Vagina (tissue), 2 donors: ENCODE measurements at places on chromosomes 2 and 18.

DNA sequence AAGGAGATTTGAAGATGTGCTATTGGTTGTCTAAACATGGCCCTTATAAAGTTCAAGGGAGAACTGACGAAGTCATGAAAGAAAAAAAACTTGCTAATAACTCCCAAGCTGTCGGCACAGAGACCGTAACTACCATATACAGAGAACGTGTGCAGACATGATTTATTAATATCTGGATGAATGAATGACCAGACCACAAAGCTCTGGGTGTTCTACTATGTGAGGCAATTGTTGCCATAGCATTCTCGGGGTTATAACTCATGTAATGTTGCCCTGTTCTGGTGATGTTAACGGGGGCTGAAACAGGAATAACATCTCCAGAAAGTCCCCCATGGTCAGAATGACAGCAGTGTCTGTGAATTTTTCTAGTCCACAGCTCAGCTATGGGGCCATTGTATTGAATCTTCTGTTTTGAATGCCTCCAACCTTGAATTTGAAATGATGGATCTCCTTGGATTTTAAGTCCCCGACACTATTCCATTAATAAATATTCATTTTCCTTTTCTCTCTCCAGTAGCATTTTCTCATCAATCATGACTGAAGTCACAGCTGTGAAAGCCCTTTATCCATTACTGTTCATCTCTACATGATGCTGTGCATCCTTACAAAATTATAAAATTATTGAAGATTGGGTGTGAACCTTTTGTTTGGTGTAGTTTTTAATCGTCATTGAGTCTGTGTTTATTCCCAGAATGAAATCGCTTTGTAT lies 483.4 kb upstream of the KLHL29 start:
- DNase-seq: no peak

- no peak for DNase-seq
Measured at GRCh38 chr2:224034017-224034416, 5.1 kb downstream of the SERPINE2 start.

DNA sequence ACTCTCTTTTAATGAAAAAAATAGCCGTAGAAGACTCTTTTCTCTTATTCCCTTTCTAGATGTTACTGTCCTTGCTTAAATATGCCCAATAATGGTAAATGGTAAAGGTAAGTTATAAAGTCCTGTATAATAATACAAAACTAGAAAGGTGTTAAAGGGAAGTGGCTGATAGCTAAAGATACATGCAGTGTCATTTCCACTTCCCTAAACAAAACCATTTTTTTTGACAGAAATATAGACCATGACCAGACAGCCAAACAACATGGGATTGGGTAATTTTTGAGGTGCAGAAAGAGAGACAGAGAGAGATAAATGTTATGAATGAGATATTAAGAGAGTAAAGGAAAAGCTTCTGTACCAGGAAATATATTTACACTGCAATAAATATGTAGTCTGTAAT lies 731.7 kb upstream of the REG3G start:
- DNase-seq: no peak

DNA sequence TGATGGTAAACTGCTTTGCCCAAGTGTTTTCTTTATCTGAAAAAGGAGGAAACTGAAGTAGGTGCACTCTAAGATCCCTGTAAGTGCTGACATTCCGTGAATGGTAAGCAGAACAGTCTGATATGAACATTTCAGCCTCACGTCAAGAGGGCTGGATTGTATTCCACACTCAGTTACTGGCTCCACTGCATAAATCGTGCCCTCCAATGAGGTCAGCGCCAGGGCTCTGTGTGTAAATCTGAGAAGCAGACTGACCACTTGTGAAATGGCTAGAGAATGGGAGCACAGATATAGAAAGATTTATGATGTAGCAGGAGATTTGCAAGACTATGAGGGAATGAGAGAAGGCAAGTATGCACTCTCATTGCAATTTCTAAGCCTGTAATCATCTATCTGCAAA lies 153.0 kb downstream of the ICOS start:
- no peak for DNase-seq

GRCh38 chr2:128505150-128505490 lies 186.5 kb upstream of the HS6ST1 start:
- DNase-seq: no peak

GRCh38 chr2:189287982-189288521 lies 108.5 kb upstream of the COL5A2 start:
- DNase-seq: no peak

DNA sequence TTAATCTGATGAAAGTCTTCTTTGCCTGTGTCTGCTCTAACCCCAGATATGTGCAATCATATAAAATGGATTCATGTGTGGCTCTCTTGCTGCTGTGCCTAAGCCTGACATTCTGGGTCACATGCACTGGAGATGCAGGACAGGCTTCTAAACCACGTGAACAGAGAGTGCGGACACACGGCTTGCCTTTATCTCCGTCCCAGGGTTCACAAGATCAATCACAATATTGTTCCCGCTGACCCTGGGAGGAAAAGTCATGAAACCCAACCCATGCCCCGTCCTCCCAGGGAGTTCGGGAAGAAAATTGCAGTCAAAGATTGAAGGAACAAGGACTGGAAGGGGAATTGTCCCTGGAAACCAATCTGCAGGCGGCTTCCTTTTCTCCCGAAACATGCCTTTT lies 74.8 kb downstream of the VAPA start:
- no peak for DNase-seq

DNA sequence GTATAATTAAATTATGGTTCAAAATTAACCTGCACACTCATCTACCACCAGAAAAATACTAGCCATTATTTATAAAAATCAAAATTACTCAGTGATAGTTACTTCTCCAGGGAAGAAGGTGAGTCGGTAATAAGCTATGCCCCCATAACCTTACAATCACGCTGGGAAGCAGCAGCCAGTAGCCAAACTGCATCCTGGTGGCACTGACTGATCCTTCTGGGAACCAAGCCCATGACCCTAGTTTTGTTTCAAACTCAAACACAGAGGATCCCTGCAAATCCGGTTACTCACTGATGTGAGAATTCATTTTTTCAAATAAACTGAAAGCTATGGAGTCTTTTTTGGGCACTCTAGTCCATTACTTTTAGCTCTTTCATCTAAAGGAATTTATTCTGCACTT lies 88.2 kb upstream of the VWC2L start:
- no peak for DNase-seq

GRCh38 chr18:31500051-31500688 lies 2.2 kb downstream of the DSG2 start:
- no peak for DNase-seq

DNA sequence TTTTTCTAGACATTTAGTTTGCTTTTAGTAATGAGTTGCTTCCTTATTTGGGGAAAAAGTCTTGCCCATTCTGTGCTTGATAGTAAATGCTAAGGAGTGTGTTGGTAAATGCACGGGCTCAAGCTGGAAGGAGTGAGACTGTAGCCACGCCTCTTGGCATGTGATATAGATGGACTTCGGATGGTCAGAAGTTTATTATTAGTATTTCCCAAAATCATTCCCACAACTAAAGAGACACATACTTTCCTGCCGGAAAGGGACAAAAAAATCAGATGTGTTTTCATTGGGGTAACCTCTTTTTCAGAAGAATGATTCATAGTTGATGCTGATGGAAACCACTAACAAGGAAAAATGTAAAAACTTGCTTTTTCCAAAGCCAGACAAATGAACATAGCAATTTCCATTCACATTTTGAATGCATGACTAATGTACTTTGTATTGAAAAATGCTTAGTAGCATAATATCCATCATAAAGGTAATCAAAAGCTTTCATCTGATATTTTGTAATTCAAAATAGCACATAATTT lies 133.2 kb downstream of the ZNF532 start:
- no peak for DNase-seq

DNA sequence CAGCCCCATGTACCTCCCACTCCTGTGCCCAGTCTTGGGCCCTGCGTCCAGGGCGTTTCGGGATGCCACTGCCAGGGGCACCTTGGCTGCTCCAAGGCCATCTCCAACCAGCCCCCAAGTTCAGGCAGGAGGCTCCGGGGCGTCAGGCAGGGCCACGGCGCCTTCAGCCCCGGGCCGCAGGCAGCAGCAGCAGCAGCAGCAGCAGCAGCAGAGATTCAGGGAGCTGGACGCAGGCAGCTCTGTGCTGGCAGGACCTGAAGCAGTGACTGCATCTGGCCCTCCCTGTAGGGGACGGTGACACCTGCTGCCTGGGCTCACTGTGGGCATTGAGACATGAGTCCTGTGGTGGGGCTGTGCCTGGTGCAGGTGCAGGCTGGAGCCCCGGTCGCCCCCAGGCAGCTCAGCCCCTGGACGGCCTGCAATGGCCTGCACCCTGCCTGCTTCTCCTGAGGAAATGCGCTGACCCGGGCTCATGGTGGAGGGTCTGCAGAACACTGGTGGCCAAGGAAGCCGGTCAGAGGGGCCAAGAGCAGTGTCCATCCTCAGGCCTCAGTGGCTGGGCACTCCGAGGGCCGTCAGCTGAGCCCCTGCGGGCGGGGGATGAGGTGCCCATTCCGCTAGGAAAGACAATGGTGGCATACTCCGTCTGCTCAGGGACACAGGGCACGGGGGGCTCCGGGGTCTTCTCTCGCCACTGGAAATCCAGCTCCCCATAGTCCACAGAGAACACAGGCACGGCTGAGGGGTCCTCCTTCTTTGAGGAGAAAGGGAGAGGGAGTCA lies 8.0 kb downstream of the PDCD1 start:
- no peak for DNase-seq

DNA sequence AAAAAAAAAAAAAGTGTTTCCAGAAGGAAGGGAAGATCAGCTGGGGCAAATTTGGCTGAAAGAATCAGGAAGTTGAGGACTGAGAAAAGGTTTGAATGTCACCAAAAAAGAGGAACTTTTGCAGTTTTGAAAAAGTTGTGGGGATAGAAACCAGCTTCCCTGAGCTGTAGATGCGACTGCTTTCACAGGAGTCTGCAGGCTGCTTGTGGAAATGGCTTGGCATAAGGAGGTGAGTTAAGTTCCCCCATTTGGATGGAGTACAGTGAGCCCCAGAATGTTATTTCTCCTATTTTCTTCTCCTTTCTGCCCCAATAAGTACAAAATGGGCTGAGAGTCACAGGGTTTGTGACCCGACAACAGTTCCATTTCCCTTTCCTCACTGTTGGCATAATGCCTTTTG lies 16.5 kb upstream of the ME2 start:
- no peak for DNase-seq

- DNase-seq: no peak
Measured at GRCh38 chr18:74804677-74805076, 207.0 kb downstream of the ZNF407 start.

DNA sequence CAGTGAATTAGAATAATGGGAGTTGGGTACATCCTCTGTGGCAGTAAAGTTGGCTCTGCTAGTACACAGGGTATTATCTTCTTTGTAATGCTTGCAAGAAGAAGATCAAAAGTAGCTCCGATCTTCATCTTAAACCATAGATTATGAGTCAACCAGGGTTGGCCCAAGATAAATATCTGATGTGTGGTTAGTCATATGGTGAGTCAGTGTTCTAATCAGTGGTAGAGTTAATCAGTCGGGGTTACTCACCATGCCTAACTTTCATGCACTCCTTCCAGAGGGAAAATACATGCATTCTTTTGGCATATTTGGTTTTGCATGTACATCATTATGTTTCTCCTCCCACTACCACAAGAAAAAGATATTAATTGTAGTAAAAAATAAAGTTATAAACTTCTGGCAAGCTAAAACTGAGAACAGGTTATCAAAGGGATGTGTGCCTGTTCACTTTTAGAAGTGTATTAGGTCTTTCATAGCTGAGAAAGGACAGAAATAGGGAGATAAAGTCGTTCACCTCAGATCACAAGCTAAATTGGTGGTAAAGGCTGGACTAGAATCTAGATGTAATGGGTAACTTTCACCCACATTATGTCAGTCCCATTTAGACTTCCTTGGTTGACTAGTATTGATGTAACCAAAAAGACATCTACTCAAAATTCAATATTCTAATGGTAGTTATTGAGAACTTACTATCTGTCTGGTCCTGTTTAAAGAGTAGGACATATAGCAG lies 684.4 kb downstream of the IRS1 start:
- DNase-seq: no peak

DNA sequence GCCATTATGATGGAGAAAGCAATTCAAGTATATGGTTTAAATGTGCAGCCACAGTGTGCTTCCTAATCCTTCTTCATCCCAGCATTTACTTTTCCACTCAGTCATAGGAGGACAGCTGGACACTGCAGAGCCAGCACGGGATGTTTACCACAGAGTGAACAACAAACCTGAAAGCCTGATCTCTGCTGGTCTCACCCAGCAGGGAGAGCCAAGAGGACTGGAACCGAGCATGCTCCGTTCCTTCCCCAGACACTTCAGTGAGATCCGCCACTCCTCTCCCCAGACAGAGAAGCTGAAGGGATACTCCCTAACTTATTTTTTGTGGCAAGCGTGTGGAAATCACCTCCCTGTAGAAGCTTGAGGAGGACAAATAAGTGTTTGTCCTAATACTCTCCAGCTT lies 23.2 kb upstream of the GORASP2 start:
- no peak for DNase-seq

DNA sequence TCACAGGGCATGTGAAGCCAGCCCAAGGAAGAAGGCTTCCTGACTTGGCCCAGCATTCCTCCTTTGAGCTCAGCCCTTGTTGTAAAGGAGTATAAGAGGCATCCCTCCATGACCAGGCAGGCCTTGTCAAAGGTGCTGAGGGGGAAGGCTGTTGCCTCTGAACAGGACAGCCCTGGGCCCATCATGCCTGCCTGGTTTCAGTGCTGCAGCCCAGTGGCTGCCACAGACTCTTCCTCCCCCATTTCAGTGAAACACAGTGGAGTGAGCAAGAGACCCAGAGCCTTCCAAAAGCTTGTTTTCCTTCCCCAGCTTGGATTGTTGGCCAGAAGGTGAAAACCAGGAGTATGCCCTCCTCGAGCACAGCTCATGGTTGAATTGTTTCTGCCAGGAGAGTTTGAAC lies 19.9 kb upstream of the RPL37A start:
- no peak for DNase-seq

DNA sequence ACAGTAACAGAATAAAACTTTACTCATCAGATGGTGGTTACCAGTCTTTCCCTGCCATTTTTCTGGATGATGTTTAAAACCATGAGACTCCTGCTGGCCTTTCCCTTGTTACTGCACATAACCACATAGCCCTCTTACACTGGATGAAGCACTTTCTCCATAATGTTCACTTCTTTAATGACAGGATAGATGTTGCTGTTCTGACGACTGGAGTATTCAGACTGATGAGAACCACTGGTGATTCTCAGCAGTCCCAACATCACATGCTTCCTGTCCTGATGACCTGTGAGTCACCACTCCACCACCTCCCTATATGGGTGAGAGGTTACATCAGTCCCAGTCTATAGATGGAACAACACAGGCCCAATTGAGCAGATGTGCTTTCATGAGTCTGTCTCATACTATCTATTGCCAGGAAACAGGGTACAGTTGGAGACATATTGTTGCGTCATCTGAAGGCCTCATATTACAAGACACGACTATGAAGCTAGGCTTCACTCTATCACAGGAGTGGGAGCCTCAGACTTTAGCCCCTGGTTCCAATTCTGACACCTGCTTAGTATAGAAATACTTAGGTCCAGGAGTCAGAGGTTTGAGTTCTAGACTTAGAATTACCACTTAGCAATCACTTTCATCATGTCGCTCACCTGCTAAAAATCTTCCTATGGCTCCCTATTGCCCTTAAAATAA lies 145.7 kb upstream of the KLF7 start:
- no peak for DNase-seq
